ENCODE measurements at places on chromosomes 1 and 21. TPM values are rescaled to one million over a fixed set of nuclear protein-coding genes. Genes with fewer than 3 reads are reported as not detected.

RPE65 gene
- total RNA-seq = not detected

ZNF648 gene
- 0.38 TPM for total RNA-seq

RO60 gene
- 138 TPM for total RNA-seq

IFI16 gene
- 68.0 TPM for total RNA-seq

KLHDC9 gene
- total RNA-seq = not detected

SYT14 gene
- total RNA-seq = 3.8 TPM

CCDC30 gene
- 0.82 TPM for total RNA-seq

DLGAP3 gene
- total RNA-seq = 0.16 TPM

TMPRSS2 gene
- 0.19 TPM for total RNA-seq

ARHGAP29 gene
- total RNA-seq = 20.2 TPM

HLCS gene
- total RNA-seq = 23.0 TPM

FAM177B gene
- not detected for total RNA-seq

OR2T29 gene
- total RNA-seq = not detected

MANEAL gene
- 19.4 TPM for total RNA-seq

DIPK1A gene
- total RNA-seq = 0.68 TPM

ACAP3 gene
- total RNA-seq = 30.1 TPM

SPATA21 gene
- total RNA-seq = not detected

KIAA1614 gene
- 0.15 TPM for total RNA-seq

ESPN gene
- total RNA-seq = 12.2 TPM

PTGER3 gene
- not detected for total RNA-seq

WDR64 gene
- total RNA-seq = not detected

FALEC gene
- total RNA-seq = not detected

NHLH1 gene
- 0.11 TPM for total RNA-seq

LRRC71 gene
- total RNA-seq = not detected

LCE3D gene
- total RNA-seq = not detected

GPR25 gene
- total RNA-seq = not detected

C1orf94 gene
- total RNA-seq = 0.08 TPM

THEM5 gene
- total RNA-seq = not detected

C21orf91 gene
- total RNA-seq = 6.6 TPM

KCNT2 gene
- 6.0 TPM for total RNA-seq

INSRR gene
- not detected for total RNA-seq

RHCE gene
- 1.0 TPM for total RNA-seq

LCE2A gene
- total RNA-seq = not detected

KISS1 gene
- 12.4 TPM for total RNA-seq

STXBP3 gene
- 24.3 TPM for total RNA-seq

FCRL2 gene
- not detected for total RNA-seq

AADACL3 gene
- not detected for total RNA-seq

LMOD1 gene
- total RNA-seq = not detected

CD2 gene
- not detected for total RNA-seq

SERPINC1 gene
- not detected for total RNA-seq

All from A375 (cell line).